Stimulated activated CD4-positive, alpha-beta T cell treated with anti-CD3 and anti-CD28 coated beads, Interleukin-15, amount 100 ng/mL, for 1 hour (primary cell): ENCODE measurements at places on chromosomes 13 and 19.

DNA sequence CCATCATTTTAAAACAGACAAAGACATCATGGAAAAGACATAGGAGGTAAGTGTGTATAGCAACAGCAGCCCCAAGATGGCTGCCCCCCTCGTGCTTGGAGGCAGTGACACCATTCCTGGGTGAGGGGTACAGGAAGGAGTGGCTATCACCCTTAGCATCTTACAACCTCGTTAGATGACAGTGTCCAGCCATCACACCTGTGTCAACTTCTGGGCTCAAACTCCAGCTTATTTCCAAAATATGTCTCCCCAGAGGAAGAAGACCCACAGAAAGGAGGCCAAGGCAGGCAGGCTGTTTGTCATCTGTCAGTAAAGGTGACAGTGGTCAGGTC is 27.5 kb downstream of the EPS15L1 start:
- DNase-seq = no peak

- no peak for DNase-seq
Observed at GRCh38 chr19:46303691-46304397, 7.0 kb downstream of the HIF3A start.

DNA sequence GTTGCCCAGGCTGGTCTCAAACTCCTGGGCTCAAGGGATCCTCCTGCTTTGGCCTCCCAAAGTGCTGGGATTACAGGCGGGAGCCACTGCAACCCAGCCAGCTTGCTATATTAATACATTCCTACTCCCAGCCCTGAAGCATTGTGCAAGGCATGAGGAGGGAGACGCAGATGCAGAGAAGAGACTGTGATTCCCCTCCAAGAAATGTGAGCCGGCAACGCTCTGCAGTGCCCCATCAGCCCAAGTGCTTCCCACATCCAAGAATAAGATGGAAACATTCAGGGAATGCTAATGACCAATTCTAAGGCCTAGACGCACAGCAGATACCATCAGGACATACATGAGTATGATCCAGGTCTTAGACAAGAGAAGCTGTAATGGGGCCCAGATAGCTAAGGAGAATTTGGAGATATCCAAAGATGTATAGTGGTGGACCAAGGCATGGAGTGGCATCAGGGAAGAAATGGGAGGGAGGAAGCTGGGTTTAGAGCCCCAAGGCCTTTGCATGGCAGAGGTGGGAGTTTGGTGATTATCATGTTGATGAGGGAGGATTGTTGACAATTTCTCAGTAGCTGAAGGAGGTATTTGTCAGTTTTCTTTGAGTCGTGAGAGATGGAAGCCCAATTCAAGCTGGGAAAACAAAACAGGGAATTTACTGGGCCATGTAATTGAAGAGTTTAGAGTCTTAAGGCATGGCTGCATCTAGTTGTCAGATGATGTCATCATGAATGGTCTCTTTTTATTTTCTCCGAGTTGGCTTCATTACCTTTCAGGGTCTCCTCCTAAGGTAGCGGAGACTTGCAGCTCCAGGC is 2.9 kb downstream of the PPM1N start:
- no peak for DNase-seq

GRCh38 chr13:47628666-47629065 is 372.4 kb downstream of the SUCLA2 start:
- no peak for DNase-seq

- no peak for DNase-seq
Observed at GRCh38 chr13:102309110-102309509, 92.7 kb downstream of the FGF14 start.

GRCh38 chr13:93307136-93307535 is 80.5 kb downstream of the GPC6 start:
- no peak for DNase-seq

DNA sequence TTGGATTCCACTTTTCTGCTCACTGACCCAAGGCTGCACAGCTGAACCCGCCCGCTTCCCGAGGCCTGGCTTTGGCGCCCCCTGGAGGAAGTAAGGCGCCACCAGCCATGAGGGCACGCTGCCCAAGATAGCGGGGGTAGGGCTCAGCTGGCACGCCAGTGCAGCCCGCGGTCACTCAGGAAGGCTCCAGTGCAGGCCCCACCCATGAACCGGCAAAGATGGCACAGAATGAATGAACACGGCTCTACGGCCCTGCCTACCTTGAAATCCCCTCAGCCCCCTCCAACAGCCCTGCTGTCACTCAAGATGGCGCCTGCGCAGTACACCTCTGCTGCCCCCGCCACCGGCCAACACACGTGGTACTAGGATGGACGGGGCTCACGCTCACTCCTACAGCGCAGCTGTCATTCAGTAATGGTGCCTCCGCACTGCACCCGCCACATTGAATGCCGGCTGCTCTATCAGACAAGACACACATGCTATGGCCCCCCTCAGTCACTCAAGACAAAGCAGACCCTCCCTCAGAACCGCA is 3.0 kb downstream of the PEG3 start:
- DNase-seq = no peak

- no peak for DNase-seq
Observed at GRCh38 chr13:77373502-77373901, 46.6 kb upstream of the MYCBP2 start.

GRCh38 chr19:14748601-14749000 is 29.8 kb downstream of the ADGRE2 start:
- no peak for DNase-seq

- DNase-seq = no peak
Observed at GRCh38 chr13:35835989-35836388, 295.2 kb downstream of the DCLK1 start.
